ENCODE measurements at places on chromosomes 3 and 15.

DNA sequence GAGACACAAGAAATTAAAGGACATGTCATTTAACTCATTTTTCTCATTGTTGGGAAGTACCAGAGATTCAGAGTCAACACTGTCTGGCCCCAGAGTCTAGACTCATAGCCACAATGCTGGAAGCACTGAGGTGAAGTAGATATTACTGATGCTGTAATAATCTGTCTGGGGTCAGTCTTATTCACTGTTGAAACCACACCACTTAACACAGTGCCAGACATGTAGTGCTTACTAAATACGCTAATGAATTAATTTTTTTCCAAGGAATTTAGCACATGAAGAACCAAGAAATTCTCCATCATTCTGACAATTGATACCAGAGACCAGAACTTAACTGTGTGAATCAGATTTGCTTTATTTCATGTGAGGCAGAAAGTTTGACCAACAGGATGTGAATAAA, 150.8 kb upstream of the STAC start:
- DNase-seq: no peak

DNA sequence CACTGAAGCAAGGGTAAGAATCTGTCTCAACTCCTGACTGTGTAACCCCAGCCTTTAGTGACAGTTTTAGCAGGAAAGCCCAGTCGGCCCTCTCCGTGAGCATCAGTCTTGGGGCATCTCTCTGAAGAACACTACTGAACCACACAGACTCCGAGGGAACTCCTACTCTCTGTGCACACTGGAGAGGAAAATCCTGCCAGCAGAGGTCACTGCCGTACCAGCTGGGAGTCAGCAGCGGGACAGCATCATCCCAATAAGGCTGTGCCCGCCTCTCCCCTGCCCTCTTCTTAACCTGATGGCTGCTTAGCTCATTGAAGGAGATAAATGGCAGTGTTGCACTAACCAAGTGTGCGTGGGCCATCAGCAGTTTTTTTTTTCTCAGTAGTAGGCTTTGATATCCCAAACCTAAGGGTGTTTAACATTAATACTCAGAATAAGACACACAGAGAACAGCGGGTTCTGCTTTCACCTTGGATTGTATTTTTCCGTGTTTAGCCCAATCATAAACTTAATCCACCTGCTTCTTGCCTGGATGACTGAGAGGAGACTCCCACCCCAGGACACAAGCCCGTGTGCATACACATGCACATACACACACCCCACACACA, 26.6 kb upstream of the RASA2 start:
- peak; percentile 93 for DNase-seq

GRCh38 chr15:25849157-25849921, 13.8 kb downstream of the ATP10A start:
- DNase-seq: no peak

DNA sequence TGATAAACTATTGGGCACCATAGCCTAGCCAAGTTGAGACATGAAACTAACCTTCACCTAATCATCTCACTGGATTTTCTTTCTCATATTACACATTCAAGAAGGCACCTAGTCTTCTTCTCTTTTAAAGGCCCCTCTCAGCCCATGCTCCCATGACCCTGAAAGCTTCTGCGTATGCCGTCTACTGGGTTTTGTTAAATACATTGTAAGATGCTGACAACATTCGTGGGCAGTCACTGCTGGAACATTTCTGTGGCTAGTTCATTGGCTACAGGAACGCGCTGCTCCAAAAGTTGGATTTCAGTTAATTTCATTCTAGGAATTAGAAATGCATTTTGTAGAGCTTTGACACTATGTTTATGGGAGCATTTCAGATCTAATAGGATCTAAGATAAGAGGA, 52.3 kb upstream of the CHD2 start:
- no peak for DNase-seq

GRCh38 chr15:48834756-48835155, 23.9 kb upstream of the CEP152 start:
- DNase-seq: no peak

DNA sequence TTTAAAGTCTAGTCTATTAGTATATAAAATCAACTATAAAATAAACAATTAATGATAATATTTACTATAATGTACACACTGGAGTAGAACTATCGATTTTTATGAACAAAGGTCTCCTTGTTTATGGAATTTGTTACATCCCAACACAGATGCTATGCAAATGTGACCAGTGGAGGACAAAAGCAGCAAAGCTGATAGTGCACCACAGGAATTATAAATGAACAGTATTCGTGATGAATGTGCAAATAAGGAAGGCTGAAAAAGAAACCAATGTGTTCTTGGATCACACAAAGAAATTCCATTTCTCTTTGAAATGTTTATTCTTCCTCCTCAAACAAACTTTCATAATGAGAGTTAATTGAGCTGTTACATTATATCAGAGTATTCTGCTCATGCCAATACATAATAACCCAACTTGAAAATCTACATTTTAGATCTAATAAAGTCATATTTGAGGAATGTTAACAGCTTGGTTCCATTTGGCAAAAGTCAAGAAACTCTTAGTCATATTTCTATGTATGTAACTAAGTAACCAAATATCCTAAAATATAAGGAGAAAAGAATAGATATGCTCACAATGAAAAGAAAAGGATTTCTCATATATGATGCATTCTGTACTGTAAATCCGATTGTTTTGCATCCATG, 79.3 kb downstream of the NEK10 start:
- no peak for DNase-seq

Data from activated naive CD4-positive, alpha-beta T cell treated with anti-CD3 and anti-CD28 coated beads, Interleukin-2, amount 50 U/mL, for 72 hours (primary cell).